H7 (cell line): ENCODE measurements at places on chromosomes 12 and 14. TPM values are rescaled to one million over a fixed set of nuclear protein-coding genes. Genes with fewer than 3 reads are reported as not detected.

Gene HEBP1
- total RNA-seq: 5.0 and 5.6 TPM in 2 replicates

Gene NKX2-1
- total RNA-seq: 0.78 and 1.7 TPM in 2 replicates

Gene KRT82
- not detected in 2 replicates for total RNA-seq

Gene CLEC1B
- not detected in 2 replicates for total RNA-seq

Gene RASAL1
- 4.4 and 4.5 TPM in 2 replicates for total RNA-seq

Gene NDRG2
- total RNA-seq: 21.5 and 33.5 TPM in 2 replicates

Gene RFX4
- 0.83 and 1.1 TPM in 2 replicates for total RNA-seq
